ENCODE measurements at places on chromosomes 13 and 19. TPM values are rescaled to one million over a fixed set of nuclear protein-coding genes. Genes with fewer than 3 reads are reported as not detected.
A peak's percentile ranks its signal among the peaks of the same experiment; 100 is the strongest.

DNA sequence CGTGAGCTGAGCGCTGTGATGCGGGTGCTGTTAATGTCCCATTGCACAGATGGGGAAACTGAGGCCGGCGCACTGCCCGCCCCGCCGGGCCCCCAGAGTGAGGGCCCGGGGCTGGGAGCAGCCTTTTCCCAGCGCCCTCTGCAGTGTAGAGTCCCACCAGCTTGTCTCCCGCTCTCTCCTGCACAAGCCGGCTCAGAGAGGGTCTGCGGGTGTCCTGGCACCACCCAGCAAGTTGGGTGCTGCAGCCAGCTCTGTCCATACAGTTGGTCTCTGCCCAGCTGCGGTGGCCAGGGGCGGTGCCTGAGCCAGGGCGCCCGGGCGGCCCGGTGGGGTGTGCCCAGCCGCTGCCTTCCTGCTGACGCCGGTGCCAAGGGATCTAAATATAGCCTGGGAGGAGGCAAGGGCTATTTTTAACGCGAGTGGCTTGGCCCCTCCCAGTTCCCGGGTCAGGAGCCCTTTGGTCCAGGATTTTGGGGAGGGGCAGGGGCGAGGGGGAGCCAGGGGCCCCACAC lies 19.3 kb downstream of the GADD45B start:
- DNase-seq, result peak; percentile 64

DNA sequence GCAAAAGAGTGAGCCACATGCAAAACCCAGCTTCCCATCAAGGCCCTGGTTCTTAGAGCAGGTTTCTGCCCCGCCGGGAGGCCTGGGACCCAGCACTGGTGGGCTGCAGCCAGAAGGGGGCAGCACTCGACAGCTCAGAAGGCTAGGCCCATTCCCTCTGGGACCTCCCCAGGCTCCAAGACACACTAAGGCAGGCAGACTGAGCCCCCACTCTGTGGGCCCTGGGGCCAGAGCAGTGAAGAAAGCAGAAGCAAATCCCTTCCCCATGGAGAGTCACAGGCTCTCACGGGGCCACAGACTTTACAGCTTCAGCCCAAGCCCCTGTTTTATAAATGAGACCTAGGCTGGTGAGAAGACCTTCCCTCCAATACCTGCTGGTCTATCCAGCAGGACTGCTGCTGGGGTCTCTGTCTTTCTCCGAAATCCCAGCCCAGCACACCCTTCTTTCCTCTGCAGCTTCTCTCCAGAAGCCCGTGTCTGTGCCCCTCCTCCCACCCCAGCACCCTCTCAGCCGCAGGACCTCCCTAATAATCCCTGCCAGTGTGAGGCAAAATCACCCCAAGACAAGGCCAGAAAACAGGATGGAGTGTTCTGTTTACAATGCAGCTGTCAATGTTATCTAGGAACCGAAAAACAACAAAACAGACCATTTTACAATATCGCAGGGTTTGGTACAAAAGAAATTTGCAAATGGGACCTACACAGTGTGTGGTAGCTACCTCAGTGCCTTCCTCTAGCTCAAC lies 109.3 kb downstream of the ABCC4 start:
- peak; percentile 90 for DNase-seq

DNA sequence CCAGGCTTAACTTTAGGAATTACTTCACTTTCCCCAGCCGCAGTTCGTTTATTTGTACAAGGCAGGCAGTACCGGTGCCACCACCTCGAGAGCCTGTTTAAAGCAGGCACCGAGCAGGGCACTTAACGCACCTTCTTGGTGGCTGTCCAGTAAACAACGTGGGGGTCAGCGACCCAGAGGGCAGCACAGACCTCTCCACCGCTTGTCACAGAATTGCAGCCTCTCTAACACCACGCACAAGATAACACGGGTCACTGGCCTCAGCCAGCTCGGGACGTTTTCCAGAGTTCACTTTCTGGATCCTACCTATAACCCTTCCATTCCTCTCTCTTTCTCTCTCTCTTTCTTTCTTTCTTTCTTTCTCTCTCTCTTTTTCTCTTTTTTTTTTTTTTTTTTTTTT lies 16.8 kb upstream of the ELAVL1 start:
- no peak for DNase-seq

DNA sequence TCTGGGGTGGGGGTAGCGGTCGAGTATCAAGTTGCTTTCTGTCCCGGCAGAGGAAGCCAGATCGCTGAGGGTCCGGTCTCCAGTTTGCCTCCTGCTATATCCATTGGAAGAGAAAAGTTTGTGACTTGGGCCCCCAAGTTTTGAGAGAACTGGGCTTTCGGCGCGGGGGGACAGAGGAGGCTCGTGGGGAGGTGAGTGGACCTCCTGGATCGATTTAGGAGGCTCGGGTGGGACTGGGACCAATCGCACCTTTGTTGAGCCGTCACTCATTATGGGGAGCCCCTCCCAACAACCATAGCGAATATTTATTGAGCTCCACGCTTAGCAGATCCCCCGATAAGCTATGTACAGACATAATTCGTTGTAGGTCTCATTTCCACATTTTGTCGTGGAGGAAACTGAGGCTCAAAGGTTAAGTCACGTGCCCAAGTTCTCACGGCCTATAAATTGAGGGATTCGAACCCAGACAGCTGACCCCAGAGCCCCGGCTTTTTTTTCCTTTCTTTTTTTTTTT lies 909 bp downstream of the RFXANK start:
- peak; percentile 50 for DNase-seq

DNA sequence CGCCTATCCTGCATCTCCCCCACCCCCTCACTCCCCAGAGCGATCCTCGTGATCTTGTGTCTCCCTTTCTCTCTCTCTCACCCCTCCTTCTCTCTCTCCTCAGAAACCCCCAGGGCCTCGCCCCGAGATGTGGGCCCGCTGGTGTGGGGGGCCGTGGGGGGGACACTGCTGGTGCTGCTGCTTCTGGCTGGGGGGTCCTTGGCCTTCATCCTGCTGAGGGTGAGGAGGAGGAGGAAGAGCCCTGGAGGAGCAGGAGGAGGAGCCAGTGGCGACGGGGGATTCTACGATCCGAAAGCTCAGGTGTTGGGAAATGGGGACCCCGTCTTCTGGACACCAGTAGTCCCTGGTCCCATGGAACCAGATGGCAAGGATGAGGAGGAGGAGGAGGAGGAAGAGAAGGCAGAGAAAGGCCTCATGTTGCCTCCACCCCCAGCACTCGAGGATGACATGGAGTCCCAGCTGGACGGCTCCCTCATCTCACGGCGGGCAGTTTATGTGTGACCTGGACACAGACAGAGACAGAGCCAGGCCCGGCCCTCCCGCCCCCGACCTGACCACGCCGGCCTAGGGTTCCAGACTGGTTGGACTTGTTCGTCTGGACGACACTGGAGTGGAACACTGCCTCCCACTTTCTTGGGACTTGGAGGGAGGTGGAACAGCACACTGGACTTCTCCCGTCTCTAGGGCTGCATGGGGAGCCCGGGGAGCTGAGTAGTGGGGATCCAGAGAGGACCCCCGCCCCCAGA lies 12.8 kb upstream of the TOMM40 start:
- no peak for DNase-seq

DNA sequence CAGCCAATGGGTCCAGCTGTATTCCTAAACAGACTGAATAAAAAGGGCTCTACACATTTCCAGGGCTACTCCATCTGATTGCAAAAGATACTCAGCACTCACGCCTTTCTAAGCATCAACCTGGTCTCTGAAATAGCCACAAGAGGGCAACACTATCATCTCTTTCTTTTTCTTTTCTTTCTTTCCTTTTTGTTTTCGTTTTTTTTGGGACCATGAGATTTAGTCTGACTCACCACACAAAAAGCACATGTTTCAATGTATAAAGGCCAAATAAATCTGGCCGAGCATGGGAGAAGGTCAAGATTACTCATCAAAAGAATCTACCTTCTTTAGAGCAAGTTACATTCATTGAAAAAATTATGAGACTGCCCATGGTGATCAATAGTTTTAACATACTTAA lies 805.6 kb upstream of the ARGLU1 start:
- DNase-seq, result peak; percentile 82

DNA sequence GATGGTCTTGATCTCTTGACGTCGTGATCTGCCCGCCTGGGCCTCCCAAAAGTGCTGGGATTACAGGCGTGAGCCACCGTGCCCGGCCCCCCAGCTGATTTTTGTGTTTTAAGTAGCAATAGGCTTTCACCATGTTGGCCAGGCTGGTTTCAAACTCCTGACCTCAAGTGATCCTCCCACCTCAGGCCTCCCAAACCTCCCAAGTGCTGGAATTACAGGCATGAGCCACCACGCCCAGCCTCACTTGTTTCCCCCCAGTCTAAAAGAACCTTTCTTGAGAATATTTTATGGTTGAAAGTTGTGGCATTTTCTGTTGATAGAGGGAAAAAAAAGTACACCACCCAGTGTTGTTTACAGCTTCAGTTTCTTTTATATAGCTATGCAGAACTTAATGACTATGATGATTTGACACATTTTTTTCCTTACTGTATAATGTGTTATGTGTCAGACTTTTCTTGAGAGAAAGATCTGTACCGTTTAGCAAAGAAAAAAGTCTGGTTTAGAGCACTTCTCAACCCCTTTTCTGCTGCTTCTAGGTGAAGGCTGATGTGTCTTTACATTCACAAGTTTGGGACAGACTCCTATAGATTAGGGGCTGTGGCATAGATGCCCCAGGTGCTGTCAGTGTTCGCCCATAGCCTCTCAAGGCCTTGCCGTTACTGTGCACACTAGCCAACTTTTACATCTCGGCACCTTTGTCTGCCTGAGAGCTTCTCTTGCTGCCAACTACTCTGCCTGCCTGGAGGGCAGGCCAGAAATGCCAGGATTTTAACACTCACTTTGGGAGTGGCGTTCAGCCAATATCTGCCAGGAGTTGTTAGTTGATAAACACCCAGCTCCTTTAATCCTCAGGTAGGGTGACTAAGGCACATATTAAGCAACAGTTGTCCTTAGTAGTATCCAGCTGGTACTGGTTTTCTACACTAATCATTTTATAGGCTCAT lies 33.0 kb downstream of the KCTD4 start:
- DNase-seq, result no peak

DNA sequence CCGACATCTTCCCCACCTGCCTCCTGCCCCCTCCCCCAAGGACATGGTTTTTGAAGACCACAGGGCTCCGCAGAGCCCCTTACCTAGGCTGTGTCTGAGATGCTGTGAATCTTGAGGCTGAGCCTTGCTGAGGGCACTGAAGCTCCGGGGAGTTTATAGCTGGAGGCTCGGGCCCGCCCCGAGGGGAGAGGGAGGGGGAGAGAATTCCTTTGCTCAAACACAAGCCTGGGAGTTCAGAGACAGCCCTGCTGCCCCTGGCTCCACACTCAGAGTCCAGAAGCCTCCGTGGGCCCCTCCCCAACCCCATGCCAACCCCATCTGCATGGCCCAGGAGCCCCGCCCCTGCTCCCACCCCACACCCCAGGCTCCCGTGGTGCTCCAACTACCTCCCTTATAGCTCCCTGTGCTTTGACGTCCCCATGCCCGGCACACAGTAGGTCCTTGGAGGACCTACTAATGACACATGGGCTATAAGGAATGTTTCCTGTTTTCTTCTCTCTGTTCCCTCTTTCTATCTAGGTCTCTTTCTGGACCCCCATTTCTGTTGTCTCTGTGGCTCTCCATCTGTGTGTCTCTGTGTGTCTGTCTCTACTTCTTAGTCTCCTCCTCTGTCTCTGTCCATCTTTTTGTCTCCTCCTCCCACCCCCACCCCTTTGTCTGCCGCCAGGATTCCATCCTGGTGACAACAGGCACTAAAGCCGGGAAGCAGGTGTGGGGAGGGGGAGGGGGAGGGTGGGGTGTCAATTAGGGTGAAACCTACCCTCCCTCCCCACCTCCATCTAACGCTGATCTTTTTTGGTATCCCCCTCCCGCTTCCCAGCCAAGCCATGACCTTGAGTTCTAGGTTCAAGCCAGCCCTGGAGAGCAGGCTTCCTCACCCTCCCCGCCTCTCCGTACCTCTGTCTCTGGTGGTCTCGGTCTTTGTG lies at the start of gene TNNT1:
Gene TNNT1, minus strand, starts transcription at position 129 of the 926 bp plus-strand sequence. CDS start 2,049 bp downstream, outside the sequence.
- DNase-seq, result no peak

GRCh38 chr19:45863840-45864628 lies at the start of gene FOXA3:
FOXA3 (plus strand) TSS chr19:45864326; CDS start chr19:45864457, 131 bp downstream.
- DNase-seq, result peak; percentile 61

GRCh38 chr13:65594298-65594781 lies 1635.8 kb downstream of the PCDH9 start:
- no peak for DNase-seq

Gene RGL3
- total RNA-seq, result 2.1 TPM

Gene ZSCAN1
- not detected for total RNA-seq

Gene RNF225
- total RNA-seq, result not detected

Gene ZNF132
- 7.6 TPM for total RNA-seq

Gene VASP
- 93.9 TPM for total RNA-seq
